ENCODE measurements at places on chromosomes 4 and X. TPM values are rescaled to one million over a fixed set of nuclear protein-coding genes. Genes with fewer than 3 reads are reported as not detected.

PTPN13 gene
- total RNA-seq, result 1.8 TPM

NAT8L gene
- total RNA-seq, result not detected

TRO gene
- total RNA-seq, result 0.25 TPM

VCX gene
- not detected for total RNA-seq

MID2 gene
- 6.3 TPM for total RNA-seq

SPANXA2 gene
- total RNA-seq, result not detected
